DMS79 treated with DMSO at 0.1 percent for 48 hours (cell line): ENCODE measurements at places on chromosomes 6 and 20.

DNA sequence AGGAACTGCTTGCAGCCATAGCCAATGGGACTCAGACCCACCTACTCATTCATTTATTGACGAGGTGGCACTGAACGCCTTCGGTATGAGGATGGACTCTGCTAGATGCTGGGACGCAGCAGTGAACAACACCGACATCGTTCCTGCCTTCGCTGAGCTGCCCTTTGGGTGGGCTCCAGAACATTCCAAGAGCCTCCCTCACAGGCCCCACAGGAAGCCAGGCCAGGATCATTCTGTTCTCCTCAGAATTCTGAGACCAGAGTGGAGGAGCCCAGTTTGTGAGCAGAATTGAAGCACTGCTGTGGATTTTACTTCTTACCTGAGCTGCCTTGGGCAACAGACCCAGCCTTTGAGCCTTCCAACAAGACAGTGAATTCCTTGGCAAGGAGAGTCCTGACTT is 82.1 kb downstream of the KCNB1 start:
- DNase-seq = no peak

DNA sequence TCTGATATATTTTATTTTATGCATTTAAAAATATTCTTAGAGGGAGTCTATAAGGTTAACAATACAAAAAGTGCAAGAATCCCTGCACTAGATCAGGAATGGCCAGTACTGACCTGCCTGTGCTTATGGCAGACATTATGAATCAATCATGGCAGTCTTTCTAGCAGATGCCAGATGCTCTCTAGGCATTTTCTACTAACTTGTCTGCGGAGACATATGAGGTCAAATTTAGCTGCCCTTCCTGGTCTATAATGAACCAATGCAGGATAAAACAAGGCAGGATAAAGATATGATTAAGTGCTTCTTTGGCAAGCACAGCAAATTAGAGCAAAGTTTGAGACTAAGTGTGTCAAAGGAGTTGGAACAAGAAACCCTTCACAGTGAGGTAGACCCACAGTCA is 46.6 kb upstream of the RNF24 start:
- no peak for DNase-seq

GRCh38 chr6:147467886-147468285 is 40.6 kb upstream of the SAMD5 start:
- no peak for DNase-seq

DNA sequence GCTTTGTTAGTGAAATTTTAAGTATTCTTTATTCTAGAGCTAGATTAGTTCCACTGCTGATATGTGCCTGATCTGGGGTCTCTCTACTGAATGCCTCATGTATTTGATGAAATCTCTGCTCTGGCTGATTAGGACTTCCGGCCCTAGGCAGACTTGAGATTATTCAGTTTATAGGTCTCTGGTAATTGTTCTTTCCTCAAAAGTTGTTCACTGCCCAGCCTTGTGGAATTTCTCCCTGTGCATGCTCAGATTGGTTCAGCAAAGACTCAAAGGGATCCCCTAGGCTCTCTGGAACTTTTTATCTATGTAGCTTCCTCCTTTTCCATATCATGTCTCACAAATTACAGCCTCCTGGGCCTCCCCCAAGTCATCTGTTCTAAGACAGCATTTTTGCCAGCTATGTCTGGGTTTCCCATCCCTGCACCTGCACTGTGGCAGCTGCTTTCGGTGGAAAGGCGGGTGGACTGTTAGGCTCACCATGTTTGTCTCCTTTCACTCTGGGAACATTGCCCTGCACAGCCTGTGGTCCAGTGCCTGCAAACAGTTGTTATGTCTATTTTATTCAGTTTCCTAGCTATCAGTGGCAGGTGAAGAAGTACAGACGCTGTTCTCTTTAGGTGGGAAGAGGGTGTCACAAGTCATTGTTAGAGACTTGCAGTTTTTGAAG is 73.7 kb downstream of the RPP40 start:
- DNase-seq = no peak

DNA sequence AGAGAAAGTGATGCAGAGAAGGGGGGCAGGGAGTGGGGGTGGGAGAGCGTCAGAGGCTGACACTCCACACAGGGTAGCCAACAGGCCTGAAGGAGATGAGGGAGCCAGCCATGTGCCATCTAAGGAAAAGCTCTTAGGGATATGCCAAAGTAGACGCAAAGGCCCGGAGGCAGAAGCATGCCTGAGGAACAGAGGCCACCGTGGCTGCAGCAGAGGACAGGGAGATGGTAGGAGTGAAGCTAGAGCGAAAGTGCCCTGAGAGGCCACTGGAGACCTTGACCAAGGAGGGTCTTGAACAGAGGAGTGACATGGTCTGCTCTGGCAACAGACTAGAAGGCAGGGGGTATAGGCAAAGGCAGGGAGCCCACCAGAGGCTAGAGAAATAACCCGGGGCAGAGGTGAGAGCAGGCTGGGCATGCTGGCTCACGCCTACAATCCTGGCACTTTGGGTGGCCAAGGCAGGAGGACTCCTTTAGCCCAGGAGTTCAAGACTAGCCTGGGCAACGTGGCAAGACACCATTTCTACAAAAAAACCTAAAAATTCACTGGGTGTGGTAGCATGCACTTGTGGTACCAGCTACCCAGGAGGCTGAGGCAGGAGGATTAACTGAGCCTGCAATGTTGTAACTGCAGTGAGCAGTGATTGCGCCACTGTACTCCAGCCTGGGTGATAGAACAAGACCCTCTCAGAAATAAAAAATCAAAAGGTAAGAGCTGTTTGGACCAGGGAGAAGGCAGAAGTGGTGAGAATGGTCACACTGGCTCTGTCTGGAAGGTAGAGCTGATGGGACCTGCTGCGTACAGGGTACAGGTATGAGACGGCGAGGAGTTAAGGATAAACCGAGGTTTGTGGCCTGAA is 6.3 kb downstream of the RRBP1 start:
- DNase-seq = no peak

- no peak for DNase-seq
Measured at GRCh38 chr20:14142964-14143627, 147.8 kb downstream of the MACROD2 start.

DNA sequence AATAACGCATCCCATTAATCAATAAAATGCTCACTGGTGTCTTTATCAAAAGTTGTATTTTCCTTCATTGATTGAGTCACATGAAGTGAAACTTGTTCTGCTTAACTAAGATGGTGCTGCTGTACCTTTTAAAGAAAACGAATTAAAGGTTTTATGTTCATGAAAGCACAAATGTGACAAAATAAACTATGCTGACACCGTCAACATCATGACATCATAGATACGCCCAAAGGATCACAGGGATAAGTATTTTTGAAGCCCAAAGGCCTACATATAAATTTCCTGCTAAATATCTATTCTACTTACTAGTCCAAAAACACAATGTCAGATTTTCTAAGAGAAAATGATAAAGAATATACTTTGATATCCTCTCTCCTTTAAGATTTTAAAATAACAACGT is 94.4 kb downstream of the FAM217A start:
- DNase-seq = no peak

GRCh38 chr6:20582586-20583443 is 48.6 kb downstream of the CDKAL1 start:
- DNase-seq = no peak

DNA sequence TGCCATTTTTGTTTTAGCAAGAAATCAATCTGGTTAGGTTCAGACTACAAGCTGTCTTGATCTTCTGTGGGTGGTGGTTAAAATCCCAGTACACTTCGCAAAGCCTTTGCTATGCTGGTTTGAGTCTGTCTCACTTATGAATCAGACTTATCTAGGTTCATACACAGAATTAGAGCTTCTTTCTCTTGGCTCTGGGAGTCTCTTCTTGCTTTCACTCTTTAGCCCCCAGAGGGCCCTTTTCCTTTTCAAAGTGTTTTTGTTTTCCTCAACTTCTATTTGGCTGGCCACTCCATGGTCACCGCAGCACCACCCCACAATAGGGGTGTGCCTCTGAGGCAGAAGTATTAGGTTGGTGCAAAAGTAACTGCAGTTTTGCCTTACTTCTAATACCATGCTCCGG is 21.3 kb downstream of the ECI2 start:
- DNase-seq = no peak

- peak; percentile 78 for DNase-seq
Measured at GRCh38 chr20:63520504-63520933, at the start of gene PPDPF. PPDPF (plus strand) TSS chr20:63520765; CDS start chr20:63521309, 544 bp downstream.

- no peak for DNase-seq
Measured at GRCh38 chr6:106520711-106521401, 108.4 kb downstream of the RTN4IP1 start.

DNA sequence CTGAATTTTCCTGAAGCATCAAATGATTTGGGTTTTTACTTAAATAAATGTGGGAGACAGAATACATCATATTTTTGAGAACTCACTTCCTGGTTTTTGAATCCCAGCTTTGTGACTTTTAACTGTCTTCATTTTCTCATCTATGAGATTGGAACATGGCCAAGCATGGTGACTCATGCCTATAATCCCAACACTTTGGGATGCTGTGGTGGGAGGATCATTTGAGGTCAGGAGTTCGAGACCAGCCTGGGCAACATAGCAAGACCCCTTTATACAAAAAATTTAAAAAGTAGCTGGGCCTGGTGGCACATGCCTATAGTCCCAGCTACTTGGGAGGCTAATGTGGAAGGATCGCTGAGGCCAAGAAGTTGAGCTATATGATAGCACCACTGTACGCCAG is 122.3 kb downstream of the QKI start:
- DNase-seq = no peak

DNA sequence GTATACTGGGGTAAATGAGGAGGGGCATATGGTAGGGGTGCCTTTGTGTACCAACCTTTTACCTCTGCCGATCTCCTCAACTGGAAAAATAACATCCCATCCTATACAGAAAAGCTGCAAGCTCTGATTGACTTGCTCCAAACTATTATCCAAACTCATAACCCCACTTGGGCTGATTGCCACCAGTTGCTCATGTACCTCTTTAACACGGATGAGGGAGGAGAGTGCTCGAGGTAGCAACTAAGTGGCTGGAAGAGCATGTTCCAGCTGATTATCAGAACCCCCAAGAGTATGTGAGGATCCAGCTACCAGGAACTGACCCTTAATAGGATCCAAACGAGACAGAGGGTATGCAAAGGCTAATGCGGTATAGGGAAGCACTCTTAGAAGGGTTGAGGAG is 299.6 kb downstream of the RNGTT start:
- DNase-seq = peak; percentile 5

- DNase-seq = no peak
Measured at GRCh38 chr6:38391626-38392579, 247.8 kb downstream of the BTBD9 start.

- no peak for DNase-seq
Measured at GRCh38 chr20:56636716-56637115, 7.6 kb downstream of the TFAP2C start.

DNA sequence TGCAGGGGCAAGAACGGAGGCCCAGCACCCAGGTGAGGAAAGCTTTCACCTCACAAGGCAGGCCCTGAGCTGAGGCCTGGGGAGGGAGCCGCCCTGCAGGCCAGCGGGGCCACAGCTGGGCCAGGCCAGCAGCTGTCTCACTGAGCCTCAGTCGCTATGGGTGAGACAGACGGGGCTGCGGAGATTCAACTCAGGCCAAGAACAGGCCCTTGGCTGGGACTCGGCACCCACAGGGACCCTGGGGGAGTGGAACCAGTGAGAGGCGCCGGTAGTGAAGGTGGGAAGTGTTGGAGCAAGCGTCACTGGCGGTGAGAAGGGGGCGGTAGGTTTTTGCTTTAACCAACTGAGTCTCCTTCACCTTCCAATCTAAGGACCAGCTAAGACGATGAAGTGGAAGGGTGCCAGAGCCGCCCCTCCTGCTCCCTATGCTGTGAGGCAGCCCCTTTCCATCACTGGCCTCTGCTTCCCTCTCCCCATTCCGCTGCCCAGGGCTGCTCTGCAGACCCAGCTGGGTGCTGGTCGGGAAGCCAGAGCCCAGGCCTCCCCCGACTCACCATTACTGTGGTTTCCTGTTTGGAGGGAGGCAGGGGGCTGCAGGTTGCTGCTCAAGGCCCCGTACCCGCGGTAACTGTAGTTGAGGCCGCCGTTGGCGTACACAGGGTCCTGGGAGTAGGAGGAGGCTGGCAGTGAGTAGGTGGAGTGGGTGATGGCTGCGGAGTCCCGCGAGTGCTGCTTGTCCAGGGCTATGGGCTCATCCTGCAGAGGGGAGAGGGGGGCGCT is 93.7 kb downstream of the ASXL1 start:
- DNase-seq = no peak

DNA sequence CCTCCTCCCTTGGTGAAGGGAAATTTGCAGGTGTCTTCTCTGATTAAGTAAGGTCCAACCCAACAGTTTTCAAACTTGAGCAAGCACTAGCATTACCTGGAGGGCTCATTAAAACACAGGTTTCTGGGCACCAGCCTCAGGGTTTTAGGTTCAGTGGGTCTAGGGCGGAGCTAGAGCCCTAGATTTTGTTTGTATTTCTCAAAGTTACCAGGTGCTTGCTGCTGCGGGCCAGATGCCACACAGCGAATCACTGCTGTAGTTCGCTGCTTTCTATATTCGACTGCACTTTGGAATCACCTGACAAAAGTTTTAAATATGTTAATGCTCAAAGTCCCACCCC is 869 bp downstream of the COL21A1 start:
- DNase-seq = peak; percentile 44

DNA sequence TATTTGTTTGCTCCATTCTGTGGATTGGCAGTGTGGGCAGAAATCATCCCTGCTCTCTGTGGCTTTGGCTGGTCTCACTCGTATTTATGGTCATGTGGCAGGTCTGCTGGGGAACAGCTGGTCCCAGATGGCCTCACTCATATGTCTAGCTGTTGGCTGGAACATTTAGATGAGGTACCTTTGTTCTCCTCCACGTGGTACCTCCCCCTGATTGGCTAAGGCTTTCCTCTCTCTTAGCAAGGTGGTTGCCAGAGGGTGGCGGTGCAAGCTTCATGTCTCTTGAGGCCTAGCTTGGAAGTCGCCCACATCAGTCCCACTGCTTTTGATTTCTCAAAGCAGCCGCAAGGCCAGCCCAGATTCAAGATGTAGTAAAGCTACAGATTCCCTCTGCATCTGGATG is 348.5 kb upstream of the BTBD3 start:
- DNase-seq = no peak

DNA sequence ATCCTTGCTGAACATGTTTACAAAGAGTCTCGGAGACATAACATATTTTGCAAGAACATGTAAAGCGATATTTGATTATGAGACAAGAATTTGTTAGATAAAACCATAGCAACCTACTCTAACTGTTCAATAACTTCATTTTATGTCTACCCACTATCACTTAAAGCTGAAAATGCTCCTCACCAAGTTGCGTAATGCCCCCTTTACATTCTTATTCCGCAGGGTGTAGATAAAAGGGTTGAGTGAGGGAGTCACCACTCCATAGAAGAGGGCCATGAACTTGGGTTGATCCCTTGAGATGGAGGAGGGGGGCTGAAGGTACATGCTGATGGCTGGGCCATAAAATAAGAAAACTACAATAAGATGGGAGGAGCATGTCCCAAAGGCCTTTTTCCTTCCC is 29.9 kb downstream of the OR2J3 start:
- no peak for DNase-seq

- no peak for DNase-seq
Measured at GRCh38 chr6:148855744-148856143, 108.9 kb downstream of the UST start.

DNA sequence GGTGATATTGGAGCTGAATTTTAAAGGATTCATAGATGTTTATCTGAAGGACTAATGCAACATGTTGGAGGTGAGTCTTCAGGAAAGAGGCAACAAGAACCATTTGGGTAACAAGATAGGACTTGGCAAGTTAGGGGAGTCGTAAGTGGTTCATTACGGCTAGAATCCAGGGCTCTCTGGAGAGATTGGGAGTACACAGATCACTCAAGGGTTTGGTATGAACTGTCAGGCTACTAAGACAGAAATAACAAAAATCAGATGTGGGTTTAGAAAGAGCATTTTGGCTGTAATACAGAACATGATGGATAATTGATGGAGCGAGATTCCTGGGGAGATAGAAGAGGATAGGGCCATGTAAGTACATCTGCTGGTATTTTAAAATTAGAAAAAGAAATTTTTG is 86.3 kb upstream of the ESR1 start:
- DNase-seq = no peak
